IMR-90 (cell line): ENCODE measurements at places on chromosomes 11 and 22.
A peak's percentile ranks its signal among the peaks of the same experiment; 100 is the strongest.

GRCh38 chr11:95944623-95945022, 20.7 kb upstream of the MTMR2 start:
- no peak for DNase-seq

- DNase-seq: peak; percentile 46
Observed at GRCh38 chr11:76803811-76804600, 20.9 kb downstream of the TSKU start.

GRCh38 chr11:121485216-121485615, 32.4 kb upstream of the SORL1-AS1 start:
- no peak for DNase-seq

GRCh38 chr22:17269224-17269606, 50.0 kb upstream of the ADA2 start:
- DNase-seq: no peak

DNA sequence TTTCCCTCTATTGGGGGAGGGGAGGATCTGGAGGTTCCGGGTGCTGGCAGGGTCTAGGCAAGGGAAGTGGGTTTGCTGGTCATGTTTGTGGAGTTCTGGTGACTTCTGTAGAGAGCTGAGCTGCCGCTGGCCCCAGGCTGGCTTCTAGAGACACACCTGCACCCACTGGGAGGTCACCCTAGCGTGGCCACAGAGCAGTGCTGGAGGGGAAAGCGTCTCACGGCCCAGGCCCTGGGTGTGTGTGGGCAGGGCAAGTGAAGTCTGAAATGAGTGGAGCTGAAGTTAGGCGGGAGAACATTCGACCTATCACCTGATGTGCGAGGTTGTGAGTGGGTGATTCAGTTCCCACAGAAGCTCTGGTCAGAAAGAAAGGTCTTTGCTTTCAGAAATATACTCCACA, 27.9 kb downstream of the SMIM38 start:
- DNase-seq: no peak

GRCh38 chr11:70364178-70364577, 34.2 kb upstream of the CTTN start:
- DNase-seq: peak; percentile 31

- DNase-seq: no peak
Observed at GRCh38 chr22:44400763-44401060, 88.0 kb upstream of the SHISAL1 start.

DNA sequence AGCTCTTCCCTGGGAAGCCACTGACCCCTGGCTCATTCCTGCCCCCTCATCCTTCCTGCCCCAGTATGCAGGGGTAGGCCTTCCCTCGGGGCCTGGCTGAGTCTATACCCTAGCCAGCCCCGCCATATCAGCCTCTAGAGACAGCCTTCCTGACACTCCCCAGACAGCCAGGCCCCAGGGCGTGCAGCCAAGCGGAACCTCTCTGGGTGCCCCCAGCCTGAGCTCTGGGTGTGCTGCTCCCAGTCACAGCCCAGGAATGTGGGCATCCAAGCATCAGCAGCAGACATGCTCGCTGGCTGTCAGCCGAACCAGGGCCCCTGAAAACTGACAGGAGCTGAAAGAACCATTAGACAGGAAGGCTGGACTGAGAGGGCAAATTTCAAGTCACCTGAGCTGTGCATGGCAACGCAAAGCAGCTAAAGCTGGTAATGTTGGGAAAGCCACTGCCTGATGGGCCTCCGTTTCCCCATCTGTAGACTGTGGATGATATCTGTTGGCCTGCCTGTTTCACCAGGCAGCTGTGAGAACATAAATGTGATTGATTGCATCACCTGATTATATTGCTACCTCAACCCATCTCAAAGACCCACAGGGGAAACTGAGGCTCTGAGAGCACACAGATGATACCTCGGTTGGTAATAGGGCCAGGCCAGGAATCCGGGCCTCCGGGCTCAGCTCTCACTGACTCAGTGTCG, 93.2 kb downstream of the LRRC32 start:
- peak; percentile 77 for DNase-seq

DNA sequence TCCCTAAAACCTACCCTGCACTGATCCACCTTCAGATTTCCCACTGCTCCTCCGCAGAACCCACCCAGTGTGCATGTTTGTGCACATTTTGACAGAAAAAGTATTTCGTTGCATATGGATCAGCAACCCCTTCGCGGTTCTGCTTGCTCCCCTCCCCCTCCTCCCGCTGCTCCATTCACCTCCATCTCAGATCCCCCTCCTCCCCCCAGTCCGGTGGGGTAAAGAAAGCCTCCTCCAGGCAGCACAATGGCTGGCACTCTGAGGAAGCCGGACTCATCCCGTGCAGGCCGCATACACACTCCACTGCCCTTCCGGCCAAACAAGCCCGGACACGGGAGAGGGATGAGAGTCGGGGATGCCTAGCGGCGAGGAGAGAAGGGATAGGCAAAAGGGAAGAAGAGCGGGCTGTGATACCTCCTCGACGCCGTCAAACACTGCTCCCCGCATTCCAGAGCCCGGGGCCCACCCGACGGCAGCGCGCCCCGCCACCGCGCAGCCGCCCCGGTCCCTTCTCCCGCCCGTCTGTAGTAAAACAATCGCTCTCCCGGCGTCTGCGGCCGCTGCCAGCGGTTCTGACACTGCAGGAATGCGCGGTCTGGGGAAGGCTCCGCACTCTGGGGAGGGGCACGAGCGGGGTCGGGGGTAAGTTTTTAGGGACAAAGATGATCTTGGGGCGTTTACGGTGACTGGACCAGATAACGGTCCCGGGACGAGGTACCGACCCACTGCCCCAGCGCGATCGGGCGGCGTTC, 915 bp downstream of the FEZ1 start:
- DNase-seq: peak; percentile 31

- no peak for DNase-seq
Observed at GRCh38 chr22:22810471-22810870, 77.1 kb upstream of the IGLL5 start.

GRCh38 chr11:130787973-130788570, 128.2 kb downstream of the SNX19 start:
- DNase-seq: no peak

GRCh38 chr22:40250608-40251007, 72.9 kb downstream of the TNRC6B start:
- no peak for DNase-seq

DNA sequence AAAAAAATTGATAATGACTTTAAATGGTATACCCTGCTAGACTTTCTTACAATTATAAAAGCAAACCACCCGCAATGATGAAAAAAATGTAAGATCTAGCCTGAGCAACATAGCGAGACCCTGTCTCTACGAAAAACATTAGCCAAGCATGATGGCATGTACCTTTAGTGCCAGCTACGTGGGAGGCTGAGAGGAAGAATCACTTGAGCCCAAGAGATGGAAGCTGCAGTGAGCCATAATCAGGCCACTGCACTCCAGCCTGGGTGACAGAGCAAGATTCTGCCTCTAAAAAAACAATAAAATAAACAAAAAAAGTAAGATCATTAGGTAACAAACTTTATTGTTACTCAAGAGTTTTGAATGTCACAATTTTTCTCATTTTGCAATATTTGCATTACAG, 39.2 kb downstream of the KMT5B start:
- no peak for DNase-seq

DNA sequence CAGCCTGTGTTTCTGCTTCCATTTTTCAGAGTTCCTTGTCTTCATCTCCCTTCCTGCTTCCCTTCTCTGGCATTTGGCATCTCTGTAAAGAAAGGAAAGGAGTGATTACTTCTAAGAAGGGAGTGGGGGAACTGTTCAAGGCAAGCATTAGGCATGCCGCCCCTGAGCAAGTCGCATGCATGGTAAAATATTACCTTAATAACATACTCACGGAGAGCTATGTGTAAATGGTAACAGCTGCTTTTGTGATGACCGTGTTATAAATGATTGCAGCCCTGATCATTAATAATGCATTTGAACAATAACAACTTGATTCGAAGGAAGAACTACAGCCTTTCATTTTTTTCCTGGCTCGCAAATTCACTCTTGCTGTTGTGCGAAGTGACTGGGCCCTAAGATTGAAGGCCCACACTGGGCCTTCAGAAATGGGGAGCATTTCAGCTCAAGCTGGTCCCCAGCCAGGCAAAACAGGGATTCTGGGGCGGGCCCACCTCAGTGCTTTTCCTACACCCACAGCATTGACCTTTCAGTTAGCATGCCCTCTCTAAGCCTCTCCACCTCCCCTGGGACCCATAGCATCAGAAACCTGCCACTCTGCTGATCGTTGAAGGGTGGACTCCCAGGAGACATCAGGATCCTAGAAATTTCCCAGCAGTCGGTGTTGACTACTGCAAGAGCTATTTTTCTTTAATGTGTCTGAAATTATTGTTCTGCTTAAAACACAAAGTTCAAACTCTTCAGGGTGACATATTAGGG, 263.0 kb upstream of the CADM1 start:
- no peak for DNase-seq

DNA sequence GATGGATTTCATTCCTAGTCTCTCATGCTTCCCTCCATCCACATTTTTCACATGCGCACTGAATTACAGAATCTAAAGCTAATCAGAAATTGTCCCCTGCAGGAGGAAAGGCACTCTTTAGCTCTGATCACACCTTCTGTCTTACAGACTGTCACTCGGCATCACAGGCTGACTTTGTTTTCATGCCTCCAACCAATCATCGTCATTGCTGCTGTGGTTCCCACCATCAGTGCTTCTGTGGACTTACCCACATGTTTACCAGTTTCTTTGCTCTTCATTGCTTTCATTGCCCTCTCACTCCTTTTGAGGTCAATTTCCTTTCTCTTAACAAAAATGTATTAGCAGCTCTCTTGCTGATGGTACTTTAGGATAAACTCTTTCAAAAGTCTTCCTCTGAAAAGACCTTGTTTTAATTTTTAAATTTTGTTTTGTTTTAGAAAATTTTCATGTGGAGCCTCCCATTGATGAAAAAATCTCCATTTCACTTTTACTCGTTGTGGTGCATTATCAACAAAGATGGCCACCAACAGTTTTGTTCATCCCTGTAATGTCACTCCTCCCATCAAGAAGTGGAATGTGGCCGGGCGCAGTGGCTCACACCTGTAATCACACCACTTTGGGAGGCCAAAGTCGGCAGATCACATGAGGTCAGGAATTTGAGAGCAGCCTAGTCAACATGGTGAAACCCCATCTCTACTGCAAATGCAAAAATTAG, 20.2 kb upstream of the TREH start:
- DNase-seq: no peak

- peak; percentile 99 for DNase-seq
Observed at GRCh38 chr11:35553831-35554230, 28.4 kb upstream of the PAMR1 start.

GRCh38 chr11:121321614-121322243, 29.2 kb downstream of the SC5D start:
- peak; percentile 1 for DNase-seq

GRCh38 chr11:8325591-8326304, 62.1 kb upstream of the LMO1 start:
- DNase-seq: no peak

- no peak for DNase-seq
Observed at GRCh38 chr11:73167363-73167954, 25.3 kb upstream of the FCHSD2 start.

GRCh38 chr11:62726915-62727164, 417 bp downstream of the HNRNPUL2 start:
- no peak for DNase-seq

DNA sequence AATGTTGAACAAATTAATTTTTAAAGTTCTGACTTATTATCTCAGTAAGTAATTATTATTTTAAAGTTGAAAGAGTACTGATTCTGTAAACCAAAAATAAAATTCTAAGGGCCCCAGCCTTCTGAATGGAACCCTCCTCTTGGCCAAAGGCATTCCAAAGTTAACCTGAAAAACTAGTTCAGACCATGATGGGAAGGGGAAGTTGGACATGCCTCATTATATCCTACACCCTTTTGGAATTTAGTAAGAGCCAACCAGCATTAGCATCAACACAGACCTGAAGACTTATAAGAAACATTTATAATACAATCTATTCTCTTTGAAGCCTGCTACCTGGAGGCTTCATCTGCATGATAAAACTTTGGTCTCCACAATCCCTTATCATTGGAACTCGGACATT, 18.9 kb downstream of the LGR4 start:
- DNase-seq: no peak

DNA sequence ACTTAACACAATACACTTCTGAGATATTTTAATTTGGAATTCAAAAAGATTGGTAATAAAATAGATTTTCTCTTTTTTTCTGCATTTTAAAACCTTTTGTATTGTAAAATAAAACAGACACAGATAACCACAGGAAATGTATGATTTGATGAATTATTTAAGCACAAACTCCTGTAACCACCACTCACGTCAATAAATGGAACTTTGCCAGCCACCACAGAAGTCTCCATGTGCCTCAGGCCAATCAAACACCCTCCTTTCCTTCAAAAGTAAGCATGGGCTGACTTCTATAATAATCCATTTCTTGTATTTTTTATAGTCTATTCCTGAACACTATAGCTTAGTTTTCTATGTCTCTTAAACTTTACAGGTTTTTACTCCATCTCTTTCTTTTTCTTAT, 721.7 kb downstream of the DLG2 start:
- peak; percentile 22 for DNase-seq

- no peak for DNase-seq
Observed at GRCh38 chr22:46224898-46225290, 25.2 kb downstream of the CDPF1 start.
